ENCODE measurements at places on chromosomes 5 and 9.
A peak's percentile ranks its signal among the peaks of the same experiment; 100 is the strongest.

- no peak for DNase-seq
These were observed 64.0 kb upstream of the ERBIN start for GRCh38 chr5:65862384-65862783.

GRCh38 chr5:144028058-144028457 lies 142.4 kb downstream of the YIPF5 start:
- no peak for DNase-seq

DNA sequence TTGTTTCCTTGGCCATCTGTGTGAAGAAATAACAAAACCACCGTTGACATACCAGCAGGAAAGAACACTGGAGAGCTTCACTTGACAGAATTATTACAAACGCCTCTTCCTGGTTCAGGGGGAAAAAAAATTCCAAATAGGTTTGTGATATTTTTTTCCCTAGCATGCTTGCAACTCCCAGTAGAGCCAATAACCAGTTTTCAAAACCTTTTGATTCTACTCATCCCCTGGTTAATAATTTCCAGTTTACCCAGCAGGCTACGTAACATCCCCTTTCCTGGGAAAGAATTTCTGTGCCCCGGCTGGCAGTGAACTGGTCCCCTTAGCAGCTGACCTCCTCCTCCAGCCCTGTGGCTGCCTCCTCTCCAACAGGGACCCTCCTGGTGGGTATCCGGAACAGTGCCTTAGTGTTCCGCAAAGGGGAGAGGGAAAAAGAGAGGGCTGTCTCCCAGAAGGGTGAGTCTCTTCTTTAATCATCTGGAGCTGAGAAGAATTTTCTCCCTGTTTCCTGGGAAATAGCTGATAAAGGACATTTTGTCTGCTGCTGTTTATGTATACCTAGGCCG lies 72.8 kb upstream of the BOD1 start:
- no peak for DNase-seq

DNA sequence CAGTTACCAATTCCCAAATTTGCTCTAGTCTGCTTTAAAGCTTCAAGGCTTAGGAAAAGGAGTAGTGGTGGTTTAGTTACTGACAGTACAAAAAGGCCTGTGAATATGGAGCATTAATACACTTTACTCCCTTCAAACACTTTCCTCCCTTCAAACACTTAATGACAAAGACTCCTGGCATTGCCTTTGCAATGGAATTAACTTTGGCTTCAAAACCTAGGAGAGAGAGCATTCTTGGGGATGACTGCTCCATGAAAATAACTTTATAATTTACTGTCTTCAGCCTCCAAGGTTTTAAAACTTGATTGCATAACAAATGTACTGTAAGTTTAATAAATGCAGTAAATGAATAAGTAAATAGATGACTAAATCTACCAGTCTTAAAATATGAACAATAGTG lies 185.6 kb downstream of the TRPM3 start:
- no peak for DNase-seq

- no peak for DNase-seq
These were observed 77.5 kb downstream of the CEMIP2 start for GRCh38 chr9:71690689-71691435.

GRCh38 chr5:153276151-153276550 lies 214.3 kb upstream of the GRIA1 start:
- DNase-seq = no peak

GRCh38 chr9:120386390-120387131 lies 193.4 kb downstream of the CDK5RAP2 start:
- DNase-seq = no peak

GRCh38 chr9:130861372-130862180 lies 26.5 kb downstream of the ABL1 start:
- no peak for DNase-seq

- DNase-seq = no peak
These were observed 1043.8 kb upstream of the NUDT12 start for GRCh38 chr5:104606258-104606829.

DNA sequence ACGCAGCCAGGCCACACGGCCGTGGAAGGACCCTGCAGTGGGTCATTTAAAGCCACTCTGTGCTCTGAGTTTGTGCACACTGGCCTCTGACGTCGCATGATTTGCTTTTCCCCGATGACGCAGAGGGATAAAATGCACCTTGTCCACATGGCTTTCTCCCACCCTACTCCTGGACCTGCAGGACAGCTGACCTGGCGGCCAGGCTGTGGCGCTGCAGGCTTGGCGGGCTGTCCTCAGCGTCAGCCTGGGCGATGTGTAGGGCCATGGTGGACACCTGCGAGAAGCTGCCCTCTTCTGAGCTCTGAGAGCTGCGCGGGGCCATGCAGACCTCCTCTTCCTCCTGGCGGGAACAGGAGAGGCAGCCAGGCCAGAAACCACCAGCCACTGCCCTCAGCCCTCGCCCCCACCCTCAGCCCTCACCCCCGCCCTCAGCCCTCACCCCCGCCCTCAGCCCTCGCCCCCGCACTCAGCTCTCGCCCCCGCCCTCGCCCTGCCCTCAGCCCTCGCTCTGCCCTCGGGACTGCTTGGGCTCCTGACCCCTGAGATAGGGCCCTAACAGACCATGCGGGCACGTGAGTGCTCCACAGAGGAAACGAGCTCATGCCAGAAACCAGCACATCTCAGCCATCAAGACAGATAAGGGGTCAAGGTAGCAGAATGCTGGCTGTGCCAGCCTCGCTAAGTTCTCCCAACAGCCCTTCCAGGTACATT lies 20.0 kb upstream of the SCGB3A1 start:
- no peak for DNase-seq

DNA sequence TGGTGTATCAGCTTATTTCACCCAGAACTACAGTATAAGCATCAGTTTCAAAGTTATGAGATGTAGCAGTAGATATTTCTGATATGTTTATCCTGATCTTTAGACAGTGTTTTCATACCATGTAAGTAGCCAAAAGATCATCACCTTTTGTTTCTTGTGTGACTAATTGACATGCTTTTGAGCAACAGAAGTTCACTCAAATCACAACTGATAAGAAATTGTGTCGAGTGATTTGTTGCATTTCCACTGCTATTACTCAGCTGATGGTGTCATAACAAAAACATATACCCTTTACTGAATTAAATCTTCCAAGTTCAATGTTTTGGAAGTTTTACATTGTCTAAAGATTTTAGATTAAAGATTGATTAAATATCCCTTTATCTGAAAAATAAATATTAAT lies 324.5 kb downstream of the TUSC1 start:
- no peak for DNase-seq

DNA sequence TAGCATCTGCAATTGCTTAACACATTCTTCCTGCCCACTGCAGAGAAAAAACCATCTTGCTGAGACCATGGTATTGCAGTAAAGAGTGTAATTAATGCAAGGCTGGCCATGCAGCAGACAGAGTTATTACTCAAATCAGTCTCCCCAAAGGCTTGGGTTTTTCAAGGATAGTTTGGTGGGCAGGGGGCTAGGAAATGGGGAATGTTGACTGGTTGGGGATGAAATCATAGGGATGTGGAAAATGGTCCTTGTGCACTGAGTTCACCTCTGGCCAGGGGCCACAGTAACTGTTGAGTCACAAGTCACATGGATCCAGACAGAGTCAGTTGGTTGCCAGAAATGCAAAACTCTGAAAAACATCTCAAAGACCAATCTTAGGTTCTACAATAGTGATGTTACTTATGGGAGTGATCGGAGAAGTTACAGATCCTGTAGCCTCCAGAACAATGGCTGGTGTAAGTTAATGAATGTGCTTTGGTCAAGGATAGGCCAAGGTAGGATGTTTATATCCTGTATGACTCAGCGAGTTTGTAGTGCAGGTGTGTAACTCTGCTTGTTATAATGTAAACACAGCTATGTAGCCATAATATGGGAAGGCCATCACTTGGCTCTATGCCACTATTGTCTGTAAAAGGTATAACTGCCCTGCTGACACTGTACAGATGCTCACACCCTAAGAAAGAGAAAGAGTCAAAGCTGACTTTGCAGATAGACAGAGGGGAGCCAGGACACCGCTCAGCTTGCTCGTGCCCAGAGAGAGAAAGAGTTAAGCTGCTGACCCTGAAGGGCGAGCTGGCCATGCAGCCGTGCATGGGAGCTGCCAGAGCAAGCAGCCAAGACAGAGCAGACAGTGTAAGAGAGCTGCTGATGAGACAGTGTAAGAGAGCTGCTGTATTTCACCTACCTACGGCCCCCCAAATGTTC lies 27.2 kb downstream of the C9orf152 start:
- no peak for DNase-seq

- no peak for DNase-seq
These were observed 79.4 kb downstream of the LPAR1 start for GRCh38 chr9:110958847-110959246.

DNA sequence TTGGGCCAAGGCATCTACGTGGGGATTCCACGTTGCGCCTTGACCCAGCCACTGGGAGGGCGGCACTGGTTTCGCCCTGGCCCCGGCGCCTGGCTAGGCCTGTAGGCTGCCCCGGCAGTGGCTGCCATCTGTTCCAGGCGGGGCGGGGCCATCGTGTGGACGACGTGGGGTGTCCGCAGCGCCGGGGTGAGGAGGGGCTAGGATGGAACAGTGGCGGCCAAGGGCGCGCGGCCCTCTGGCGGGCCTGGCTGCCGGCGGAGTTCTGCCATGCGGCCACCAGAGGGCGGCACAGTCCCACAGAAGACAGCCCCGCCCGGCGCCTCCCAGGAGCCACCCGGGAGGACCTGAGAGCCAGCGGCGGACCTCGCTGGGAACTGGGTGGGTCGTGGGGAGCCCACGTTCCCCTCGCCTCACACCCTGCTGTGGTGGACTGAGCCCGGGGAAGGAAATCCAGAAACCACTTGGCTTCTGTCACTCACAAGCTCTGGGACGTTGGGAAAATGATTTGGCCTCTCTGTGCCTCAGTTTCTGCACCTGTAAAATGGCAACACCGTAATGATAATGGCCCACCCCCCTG lies 22.6 kb upstream of the RAPGEF1 start:
- peak; percentile 76 for DNase-seq

- no peak for DNase-seq
These were observed 17.7 kb downstream of the ROPN1L start for GRCh38 chr5:10459080-10460055.

Measured in posterior cingulate gyrus (tissue), 11 donors.